ENCODE measurements at places on chromosomes 6 and 20. TPM values are rescaled to one million over a fixed set of nuclear protein-coding genes. Genes with fewer than 3 reads are reported as not detected.

The SOX12 gene
- 28.7 TPM for polyA plus RNA-seq

The RNGTT gene
- polyA plus RNA-seq, result 18.4 TPM

The TMEM181 gene
- polyA plus RNA-seq, result 25.3 TPM

The KCNQ2 gene
- polyA plus RNA-seq, result 8.0 TPM

The IL17A gene
- not detected for polyA plus RNA-seq

The HCK gene
- polyA plus RNA-seq, result 2.3 TPM

GRCh38 chr6:131005439-131006016 is 57.5 kb downstream of the EPB41L2 start:
- DNase-seq, result no peak

- peak; percentile 62 for DNase-seq
These were observed at the start of gene GPR6 for GRCh38 chr6:109978174-109979032. GPR6 (plus strand) TSS chr6:109978311; CDS start chr6:109979113, 802 bp downstream.

GRCh38 chr6:7765575-7766325 is 39.9 kb downstream of the BMP6 start:
- no peak for DNase-seq

DNA sequence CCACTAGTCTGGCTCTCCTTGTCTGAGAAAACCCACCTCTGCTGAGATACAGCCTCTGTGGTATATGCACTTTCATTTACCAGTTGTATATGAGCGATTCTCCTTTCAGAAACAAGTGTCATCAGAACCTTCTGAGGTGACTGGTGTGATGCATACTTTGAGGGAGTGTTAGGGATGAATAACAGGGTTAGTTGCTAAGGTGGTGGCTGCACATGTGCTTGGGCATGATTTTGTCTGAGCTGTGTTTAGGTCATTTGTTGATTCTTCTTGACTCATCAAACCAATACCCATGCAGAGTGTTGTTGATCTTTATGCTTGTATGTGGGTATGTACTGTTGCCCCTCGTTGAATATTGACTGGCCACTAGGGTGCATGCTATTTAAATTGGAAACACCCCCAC is 25.7 kb downstream of the DTD1 start:
- DNase-seq, result no peak

- no peak for DNase-seq
These were observed at the start of gene BPI for GRCh38 chr20:38303908-38304379. BPI (plus strand) TSS chr20:38304156; CDS start chr20:38304224, 68 bp downstream.

GRCh38 chr20:18686696-18687095 is 98.8 kb downstream of the DTD1 start:
- no peak for DNase-seq

DNA sequence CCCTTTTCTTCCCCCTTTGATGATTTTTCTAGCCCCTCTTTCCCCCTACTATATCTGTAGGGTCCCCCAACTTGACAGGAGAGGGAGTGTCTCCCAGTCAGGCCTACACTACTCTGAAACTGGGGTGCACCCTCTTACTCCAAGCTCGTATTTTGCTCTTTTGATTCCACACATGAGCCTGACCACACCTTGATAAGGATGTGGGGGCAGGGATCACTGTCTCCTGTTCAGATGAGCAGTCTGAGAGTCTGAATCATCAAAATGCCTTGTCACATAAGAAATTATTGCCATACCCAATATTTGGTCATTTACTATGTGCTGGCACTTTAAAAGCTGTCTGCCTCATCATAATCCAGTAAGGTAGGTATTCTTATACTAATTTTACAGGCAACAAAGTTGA is 15.9 kb downstream of the PNPLA1 start:
- no peak for DNase-seq

GRCh38 chr6:168756009-168756634 is 315.1 kb downstream of the SMOC2 start:
- DNase-seq, result no peak

DNA sequence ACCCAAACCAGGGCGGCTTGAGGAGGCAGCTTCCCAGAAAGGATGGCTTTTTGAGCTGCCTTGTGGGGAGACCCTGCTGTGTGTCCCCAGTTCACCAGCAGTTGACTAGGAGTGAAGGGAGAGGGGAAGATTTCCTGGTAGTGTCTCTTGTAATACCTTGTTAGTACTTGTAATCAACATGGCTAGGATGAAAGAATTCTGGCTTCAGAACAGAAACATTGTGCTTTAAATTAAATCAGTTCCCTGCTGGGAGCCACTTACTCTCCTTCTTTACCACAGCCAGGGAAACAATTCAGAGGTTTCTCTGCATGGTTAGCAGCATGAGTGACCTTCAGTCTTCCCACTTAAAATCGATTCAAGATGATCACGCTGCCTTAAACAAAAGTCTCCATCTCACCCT is 525.4 kb upstream of the ID4 start:
- DNase-seq, result no peak

GRCh38 chr20:25539742-25540672 is 45.3 kb downstream of the NINL start:
- DNase-seq, result no peak

DNA sequence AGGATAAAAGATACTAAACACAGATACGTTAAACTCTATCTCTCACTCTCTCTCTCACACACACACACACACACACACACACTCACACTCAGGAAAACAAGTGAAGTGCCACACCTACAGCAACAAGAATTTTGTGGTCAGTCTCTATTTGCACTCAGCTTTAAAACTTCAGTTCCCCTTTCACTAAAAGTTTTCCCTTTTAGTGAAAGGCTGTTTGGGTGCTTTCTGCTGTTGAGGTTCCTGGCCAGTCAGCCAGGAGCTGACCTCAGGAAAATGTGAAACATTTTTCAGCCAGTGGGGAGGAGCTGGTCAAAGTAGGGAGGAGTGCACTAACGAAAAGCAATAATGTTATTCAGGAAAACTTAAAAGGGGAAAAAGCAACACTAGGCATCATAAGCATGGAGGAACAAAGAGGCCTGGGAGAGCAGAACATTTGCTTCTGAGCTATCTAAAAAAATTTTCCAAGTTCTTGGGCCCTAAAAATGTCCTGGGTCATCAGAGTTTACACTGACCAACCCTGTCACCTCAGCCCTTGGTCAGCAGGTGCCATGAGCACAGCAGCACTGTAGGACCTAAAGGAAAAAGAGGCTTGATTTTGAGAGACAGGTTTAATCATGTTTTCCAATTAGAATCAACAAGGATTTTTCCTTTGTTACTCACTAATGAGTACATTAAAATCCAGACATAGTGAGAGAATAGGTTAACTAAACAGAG is 30.7 kb upstream of the NT5E start:
- DNase-seq, result no peak

DNA sequence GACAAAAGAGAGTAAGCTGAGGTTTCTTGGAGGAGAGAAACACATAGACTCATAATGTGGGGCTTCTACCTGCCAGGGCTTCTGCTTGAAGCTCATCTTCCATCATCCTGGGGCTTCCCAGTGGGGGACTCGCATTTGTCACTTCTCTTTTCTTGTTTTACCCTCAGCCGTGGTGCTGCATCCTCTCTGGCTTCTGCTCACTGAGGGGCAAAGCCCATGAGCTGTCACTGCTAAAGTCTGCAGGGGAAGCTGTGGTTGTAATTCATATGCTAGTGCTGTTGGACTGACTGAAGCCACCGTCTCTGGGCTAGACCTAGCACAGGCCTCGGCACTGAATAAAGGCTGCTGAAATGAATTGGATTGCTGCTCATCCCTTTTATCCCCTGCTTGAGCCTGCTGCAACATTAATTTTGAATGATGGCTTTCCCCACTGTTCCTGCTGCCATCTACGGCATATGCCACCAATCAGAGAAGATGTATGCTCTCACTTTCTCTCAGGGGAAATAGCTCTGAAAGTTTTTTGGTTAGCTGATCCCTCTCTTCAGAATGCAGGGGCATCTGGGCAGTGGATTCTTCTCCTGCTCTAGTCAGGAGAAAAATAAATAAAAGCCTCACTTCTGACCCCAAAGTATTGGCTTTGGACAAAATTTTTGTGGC is 568.4 kb upstream of the MAP3K7 start:
- DNase-seq, result no peak

- DNase-seq, result no peak
These were observed 41.2 kb upstream of the POLR1H start for GRCh38 chr6:30019819-30020218.

DNA sequence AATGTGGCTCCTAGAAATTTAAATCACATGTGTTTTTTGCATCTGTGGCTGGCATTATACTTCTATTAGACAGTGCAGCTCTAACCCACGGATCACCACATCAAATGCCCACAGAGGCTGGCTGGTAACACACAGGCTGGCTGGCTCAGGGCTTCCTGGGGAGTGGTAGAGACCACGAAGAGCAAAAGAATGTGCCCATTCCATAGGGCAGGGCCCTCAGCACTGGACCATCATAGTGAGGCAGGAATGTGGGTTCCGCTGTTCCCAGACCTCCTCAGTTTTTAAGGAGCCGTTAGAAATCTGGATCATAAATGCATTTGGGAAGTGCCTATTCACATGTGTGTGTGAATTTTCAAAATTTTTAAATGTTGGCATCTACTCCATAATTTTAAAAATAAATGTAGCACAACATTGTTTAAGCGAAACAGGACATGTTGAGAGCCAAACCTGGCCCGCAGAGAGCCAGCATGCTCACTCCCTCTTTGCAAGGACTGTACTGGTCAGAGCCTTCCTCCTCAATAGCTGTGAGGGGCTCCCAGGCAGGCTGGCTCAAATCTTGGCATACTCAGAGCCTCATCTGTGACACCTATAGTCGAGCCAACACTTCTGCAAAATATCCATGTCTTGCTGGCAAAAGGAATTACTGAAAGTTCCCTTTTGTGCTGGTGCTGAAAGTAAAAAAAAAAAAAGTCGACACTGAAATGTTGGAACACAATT is 190.5 kb downstream of the FNDC1 start:
- DNase-seq, result no peak

GRCh38 chr20:48192109-48192508 is 406.8 kb upstream of the SULF2 start:
- no peak for DNase-seq
